Bronchial epithelial cell (primary cell): ENCODE measurements at places on chromosomes 3 and 15. TPM values are rescaled to one million over a fixed set of nuclear protein-coding genes. Genes with fewer than 3 reads are reported as not detected.
A peak's percentile ranks its signal among the peaks of the same experiment; 100 is the strongest.

MORC1 gene
- total RNA-seq = not detected in 2 replicates

CHDH gene
- total RNA-seq = under 0.01 and 0.13 TPM in 2 replicates

THSD4 gene
- 11.5 and 14.5 TPM in 2 replicates for total RNA-seq

GOLGA8S gene
- total RNA-seq = under 0.01 TPM in 1 of 2 replicates, not detected in the other

SERPINI2 gene
- not detected in 2 replicates for total RNA-seq

SKOR1 gene
- under 0.01 TPM in 2 replicates for total RNA-seq

TNFAIP8L3 gene
- 5.0 and 7.6 TPM in 2 replicates for total RNA-seq

C3orf85 gene
- total RNA-seq = not detected in 2 replicates

CLDN16 gene
- total RNA-seq = 0.26 and 0.51 TPM in 2 replicates

CFAP91 gene
- not detected in 2 replicates for total RNA-seq

DNA sequence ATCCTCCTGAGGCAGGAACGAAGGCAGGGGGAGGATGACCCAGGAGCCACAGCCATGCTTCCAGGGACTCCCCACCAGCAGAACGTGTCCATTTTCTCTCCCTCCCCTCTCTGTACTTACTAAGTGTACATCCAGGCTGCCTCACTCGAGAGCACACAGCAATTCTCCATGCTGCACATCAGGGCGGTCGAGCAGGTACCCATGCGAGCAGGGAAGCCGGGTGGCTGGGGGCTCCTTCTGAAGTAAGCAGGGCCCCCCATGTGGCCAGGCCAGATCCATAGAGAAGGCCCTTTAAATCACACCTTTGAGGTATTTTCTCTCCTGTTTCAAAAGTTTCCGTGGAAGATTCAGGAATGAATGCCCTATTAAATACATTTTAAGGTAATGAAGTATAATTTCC, 41.2 kb upstream of the SLC6A11 start:
- no peak for DNase-seq

DNA sequence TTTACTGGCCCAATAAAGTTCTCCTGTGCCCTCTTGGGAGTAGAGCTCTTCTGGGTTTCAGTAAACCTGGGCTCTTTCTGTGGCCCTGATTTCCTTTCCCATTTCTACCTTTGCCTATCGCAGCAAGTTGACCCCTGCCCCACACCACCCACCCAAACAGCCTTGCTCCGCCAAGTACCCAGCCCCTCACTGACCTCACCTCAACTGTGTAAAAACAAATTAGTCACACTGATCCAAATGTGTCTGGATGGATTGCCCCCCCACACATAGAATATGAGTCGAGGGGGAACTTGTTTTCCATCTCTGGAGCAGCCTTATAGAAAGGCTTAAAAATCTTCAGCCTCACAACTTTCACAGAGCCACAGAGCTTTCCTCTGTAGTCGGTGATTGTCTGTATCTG, 28.6 kb upstream of the VEPH1 start:
- DNase-seq = no peak

GRCh38 chr3:7707187-7707586, 794.4 kb upstream of the LMCD1 start:
- DNase-seq = peak; percentile 10

GRCh38 chr3:56296361-56296760, 171.9 kb downstream of the ERC2 start:
- no peak for DNase-seq

DNA sequence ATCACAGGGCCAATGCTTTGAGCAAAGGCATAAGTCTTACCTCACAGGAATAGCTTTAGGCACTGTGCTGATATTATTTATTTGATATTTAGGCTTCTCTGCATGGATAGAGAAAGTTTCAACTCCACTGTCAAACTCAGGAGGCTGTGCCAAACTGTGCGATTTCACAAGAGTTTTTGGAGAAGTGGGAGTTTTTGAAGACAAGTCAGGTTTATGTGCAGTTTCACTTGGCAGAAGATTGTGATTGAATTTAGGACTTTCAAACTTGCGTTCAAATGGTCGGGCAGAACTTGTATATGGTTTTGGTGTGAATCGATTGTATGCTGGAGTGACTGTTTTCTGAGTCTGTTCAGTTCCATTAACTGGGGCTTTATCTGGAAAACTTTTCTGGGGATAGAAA, 113.7 kb downstream of the TJP1 start:
- DNase-seq = no peak
